Naive thymus-derived CD8-positive, alpha-beta T cell (primary cell): ENCODE measurements at places on chromosomes 16 and 17. TPM values are rescaled to one million over a fixed set of nuclear protein-coding genes. Genes with fewer than 3 reads are reported as not detected.

GRCh38 chr16:88289561-88289960 is 93.2 kb upstream of the ZNF469 start:
- DNase-seq: no peak

- no peak for DNase-seq
Measured at GRCh38 chr17:4950075-4950745, 709 bp upstream of the ENO3 start.

GRCh38 chr17:76013377-76013932 is 12.8 kb downstream of the CDK3 start:
- no peak for DNase-seq

The CES4A gene
- 2.4 TPM for polyA plus RNA-seq

- no peak for DNase-seq
Measured at GRCh38 chr17:83131401-83132011, 52.1 kb downstream of the METRNL start.

GRCh38 chr16:48393485-48394354 is 8.5 kb upstream of the SIAH1 start:
- no peak for DNase-seq

DNA sequence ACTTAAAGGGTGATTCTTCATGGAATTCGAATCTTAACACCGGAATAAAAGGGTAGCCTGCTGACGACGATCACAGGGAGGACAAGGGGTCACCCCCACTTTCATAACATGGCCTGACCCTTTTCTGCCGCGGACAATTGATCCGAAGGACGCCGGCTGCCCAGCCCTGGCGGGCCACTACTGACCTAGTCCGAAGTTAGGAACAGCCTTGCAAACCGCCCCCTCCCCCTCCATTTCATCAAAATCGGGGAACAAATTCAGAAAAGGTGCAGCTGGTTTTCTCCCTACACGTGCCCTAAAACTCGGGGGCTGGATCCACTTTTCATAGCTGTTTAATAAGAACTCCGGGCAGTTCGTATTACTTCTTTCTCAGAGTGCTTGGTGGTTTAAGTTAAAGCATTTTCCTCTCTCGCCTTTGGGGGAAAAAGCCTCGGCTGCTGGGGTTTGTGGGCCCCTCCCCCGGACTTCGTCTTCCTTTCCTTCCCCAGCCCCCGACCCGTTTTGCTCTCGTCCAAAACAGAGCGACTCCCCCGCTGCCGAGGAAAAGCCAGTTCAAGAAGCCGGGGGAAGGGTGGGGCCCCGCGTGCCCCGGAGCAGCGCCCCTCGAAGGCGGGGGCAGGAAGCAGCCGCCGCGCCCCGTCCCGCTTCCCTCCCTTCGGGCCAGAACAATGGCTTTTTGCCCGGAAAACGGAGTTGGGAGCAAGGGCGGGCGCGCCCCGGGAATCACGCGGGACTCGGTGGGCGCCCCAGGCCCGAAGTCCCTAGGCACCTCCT is 641 bp upstream of the CBX2 start:
- DNase-seq: peak; percentile 42

DNA sequence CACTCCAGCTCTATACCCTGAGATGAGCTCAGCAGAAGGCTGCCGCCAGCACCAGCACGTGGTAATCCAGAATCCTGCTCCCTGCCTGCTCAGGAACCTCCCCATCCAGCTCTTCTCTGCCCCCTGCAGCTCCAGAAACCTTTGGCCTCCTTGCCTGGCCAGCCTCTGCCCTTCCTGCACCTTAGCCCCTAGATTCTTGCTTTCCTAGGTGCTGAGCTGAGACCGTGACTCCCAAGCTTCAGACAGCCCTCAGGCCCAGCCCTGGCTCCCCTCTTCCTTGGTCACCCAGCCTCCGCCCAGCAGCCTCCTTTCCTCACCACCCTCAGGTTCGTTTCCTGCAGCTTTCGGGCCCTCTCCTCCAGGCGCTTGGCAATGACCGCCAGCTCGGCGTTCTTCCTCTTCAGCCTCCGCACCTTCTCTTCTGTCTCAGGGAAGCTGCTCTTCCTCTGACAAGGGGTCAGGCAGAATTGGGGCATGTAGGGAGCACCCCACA is 2.6 kb downstream of the TSPOAP1 start:
- DNase-seq: no peak

DNA sequence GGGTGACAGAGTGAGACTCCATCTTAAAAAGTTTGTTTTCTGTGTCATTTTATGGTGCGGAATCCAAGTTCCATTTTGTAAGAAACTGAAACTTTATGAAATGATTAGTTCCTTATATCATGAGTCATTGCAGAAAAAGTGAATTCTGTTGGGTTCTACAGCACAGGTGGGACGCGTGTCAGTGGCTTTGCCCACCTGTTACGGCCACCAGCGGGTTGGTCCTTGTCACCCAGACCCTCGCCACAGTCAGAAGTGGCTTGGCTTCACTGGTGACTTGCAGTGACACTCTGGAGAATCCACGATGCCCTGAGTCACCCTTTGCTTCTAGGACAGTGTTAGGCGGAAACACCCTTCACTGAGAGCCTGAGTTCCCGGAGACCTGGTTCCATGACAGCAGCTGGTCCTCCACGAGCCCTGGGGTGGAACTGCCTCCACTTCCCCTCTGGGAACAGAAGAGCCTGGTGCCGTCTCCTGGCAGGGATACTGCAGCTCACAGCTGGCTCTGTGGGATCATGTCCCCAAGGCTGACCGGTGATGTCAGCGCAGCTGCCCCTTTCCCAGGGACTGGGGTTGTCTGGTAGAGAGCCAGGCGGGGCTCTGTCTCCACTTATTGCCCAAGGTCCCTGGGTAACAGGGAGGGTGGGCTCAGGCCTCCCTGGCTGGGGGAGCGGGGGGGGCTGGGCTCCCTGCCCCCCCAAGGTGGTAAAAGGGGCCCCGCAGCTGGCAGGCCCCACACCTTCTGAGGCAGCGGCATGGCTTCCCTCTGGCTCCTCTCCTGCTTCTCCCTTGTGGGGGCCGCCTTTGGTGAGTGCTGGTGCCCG is at the start of gene CTRB1:
TSS of gene CTRB1 (plus strand) at position 733 of the 821 bp plus-strand sequence. CDS start at position 753, 20 bp downstream.
- no peak for DNase-seq

GRCh38 chr17:43528319-43528987 is 17.7 kb downstream of the ETV4 start:
- no peak for DNase-seq

The NAE1 gene
- 107 TPM for polyA plus RNA-seq

The HBA1 gene
- polyA plus RNA-seq: not detected

The AOC3 gene
- polyA plus RNA-seq: 0.13 TPM

The MMP2 gene
- polyA plus RNA-seq: not detected

GRCh38 chr17:64155129-64155528 is 25.2 kb upstream of the ERN1 start:
- DNase-seq: no peak

GRCh38 chr16:2333772-2334379 is 6.7 kb downstream of the ABCA3 start:
- no peak for DNase-seq

GRCh38 chr17:75088465-75089417 is 987 bp downstream of the SLC16A5 start:
- no peak for DNase-seq

DNA sequence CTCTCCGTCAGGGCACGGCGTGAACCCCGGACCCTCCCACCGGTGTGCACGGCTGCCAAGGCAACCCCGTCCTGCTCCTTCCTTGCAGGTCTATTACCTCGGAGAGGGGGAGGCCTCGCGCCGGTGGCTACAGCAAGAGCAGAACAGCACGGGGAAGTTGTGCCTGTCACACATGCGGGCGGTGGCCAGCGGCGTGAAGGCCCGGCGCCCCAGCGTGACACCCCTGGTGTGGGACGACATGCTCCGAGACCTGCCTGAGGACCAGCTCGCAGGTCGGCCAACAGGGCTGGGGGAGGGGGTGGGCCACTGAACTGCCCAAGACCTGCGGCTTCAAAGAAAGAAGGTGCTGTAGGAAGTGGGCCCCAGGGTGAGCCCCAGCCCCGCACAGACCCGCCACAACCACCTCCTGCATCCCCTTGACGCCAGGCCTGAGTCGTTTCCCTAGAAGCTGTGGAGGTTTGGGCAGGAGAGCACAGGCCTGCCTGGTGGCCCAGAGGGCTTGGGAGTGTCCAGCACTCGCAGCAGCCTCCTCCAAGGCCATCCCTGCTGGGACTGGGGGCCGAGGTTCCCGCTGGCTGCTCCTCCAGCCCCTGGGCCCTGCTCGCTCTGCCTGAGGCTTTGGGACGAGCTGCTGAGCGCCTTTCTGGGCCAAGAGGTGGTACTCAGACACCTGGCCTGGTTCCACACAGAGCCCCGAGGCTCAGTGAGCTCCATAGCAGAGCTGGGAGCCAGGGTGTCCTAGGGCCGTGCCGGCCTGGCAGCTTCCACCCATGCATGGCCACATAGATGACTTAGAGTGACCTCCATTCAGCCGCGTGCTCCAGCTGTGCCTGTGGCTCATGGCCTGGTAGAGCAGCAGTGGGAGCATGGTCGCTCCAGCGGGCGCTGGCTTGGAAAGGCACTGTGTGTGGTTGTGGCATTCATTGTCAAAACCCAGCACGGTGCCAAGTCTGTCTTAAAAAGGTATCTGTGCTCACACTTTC is 14.7 kb downstream of the CYBC1 start:
- DNase-seq: no peak

- no peak for DNase-seq
Measured at GRCh38 chr17:81713556-81714411, 1.7 kb downstream of the SLC25A10 start.

DNA sequence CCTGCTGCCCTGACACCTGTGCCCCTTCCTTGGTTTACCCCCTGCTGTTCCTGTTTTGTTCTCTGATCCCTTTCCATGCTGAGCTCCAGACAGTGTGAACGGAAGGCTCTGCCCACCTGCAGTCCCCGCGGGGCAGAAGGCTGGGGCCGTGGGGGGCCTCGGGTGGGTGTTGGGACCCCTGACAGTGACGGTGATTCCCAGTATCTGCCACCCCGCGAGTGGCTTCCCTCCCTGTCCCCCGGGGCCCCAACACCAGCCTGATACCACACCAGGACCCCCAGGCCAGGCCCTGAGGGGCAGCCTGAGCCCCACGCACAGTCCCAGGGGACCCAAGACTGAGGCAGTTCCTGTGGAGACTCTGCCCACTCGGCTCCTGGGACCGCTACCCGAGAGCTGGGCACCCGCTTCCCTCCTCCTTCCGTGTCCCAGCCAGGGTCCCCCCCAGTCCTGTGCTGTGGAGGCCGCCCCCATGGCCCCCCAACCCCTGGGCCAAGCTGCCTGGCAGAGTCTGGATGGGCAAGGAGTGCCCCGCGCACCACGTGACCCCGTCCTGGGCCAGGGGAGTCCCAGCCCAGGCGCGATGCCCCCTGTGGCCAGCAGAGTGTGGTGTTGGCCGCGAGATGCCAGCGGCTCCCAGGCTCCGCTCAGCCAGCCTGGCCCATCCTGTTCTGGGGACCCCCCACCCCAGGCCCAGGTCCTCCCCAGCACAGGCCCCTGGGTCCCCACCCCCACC is 10.0 kb upstream of the C1QTNF8 start:
- peak; percentile 42 for DNase-seq

The PIK3R6 gene
- not detected for polyA plus RNA-seq

DNA sequence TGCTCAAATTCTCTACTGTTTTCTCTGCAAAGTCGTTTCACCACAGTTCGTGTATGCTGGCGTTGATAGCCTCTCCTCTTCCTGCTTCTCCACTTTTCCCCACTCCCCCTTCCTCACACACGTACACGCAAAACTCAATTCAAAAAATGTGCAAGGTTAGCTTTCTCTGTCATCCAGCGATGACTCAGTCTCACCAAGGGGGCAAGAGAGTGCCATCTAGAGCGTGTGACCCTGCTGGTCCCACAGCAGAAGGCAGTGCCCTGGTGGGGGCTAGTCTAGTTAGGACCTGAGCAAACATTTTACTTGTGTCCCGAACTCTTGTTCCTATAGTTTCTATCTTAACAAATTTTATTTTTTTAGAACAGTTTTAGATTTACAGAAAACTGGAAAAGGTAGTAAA is 121.2 kb upstream of the CHMP6 start:
- DNase-seq: no peak

GRCh38 chr17:70024253-70024652 is 50.8 kb upstream of the KCNJ16 start:
- no peak for DNase-seq
